ENCODE measurements at places on chromosomes 2 and 18.

DNA sequence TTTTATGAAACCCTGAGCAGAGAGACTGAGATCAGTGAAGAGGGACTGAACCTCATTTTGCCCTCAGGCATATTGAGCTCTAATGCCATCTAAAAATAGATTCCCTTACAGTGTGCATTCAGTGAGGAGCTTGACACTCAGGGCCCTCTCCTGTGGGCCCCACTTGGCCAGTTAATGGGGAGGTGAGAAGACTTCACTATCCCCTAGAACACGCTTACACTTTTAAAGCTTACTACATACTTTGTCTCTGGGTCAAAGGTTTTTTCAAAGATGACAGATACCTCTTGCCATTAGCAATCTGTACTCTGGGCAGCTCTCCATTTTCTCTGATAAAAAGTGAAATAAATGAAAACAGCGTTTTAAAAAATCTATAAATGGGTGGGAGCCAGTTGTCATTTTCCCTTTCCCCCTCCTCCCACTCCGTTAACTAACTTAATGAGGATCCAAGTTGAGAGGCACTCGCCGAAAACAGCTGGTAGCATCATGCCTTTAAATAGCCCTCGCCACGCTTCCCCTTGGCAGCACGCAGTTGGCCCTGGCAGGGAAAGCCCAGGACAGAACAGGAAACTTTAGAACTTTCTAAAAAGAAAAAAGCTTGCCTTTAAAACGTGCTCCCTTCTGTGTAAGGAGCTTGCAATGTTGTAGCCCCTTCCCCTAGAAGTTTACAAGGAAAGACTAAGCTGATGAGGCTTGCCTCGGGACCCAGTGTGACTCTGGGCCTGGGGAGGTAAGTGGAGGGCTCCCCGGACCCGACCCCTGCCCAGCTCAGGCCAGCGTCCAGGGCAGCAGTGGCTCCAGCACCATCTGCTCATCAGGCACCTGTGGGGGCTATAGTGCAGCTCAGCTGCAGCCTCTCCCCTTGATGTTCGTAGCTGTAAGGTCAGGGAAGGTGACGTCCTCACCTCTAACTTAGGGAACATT lies 58.8 kb upstream of the FOSL2 start:
- no peak for DNase-seq

DNA sequence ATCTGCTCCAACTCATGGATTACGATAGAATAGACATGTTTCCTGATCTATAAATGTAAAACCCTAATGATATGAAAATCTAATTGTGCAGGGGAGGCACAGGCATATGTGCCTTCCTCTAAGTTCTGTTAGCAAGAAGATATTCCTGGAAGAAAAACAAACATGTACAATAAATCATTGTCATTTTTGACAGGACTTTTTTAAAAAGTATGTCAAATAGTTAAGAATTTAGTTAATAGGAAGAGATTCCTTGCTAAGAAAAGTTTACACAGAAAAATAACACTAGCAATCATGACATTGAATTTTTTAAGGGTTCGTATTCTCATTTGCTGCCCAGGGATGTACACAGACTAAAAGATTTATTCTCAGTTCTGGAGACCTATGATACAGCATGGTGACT lies 15.3 kb upstream of the CREB1 start:
- no peak for DNase-seq

DNA sequence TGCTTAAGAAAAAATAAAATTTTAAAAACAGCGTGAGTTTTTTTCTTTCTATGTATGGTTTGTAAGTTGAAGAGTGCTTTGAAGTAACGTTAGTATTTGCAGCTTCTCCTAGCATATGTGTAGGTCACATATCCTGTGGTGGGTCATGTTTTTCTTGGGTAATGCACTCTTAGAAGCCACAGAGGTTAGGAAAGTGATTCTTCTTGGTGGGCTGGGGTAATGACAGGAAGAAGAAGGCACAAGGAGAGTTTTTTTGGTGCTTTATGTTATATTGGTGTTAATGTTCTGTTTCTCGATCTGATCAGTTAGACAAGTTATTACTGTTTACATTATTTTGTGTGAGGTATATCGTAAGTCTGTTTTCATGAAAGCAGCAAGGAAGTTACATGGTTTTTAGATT lies 109.0 kb downstream of the ICA1L start:
- DNase-seq = no peak

DNA sequence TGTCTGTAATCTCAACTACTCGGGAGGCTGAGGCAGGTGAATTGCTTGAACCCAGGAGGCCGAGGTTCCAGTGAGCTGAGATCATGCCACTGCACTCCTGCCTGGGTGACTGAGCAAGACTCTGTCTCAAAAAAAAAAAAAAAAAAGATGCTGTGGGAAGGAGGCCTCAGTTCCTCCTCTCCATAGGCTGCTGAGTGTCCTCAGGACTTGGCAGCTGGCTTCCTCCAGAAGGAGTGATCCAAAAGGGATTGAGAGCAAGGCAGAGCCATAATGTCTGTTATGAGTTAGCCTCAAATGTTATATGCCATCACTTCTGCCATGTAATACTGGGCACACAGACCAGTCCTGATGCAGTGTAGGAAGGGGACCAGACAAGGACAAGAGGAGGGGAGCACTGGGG lies 6.6 kb upstream of the NPC1 start:
- no peak for DNase-seq

GRCh38 chr2:237055386-237056100 lies 30.1 kb upstream of the COPS8 start:
- DNase-seq = no peak

DNA sequence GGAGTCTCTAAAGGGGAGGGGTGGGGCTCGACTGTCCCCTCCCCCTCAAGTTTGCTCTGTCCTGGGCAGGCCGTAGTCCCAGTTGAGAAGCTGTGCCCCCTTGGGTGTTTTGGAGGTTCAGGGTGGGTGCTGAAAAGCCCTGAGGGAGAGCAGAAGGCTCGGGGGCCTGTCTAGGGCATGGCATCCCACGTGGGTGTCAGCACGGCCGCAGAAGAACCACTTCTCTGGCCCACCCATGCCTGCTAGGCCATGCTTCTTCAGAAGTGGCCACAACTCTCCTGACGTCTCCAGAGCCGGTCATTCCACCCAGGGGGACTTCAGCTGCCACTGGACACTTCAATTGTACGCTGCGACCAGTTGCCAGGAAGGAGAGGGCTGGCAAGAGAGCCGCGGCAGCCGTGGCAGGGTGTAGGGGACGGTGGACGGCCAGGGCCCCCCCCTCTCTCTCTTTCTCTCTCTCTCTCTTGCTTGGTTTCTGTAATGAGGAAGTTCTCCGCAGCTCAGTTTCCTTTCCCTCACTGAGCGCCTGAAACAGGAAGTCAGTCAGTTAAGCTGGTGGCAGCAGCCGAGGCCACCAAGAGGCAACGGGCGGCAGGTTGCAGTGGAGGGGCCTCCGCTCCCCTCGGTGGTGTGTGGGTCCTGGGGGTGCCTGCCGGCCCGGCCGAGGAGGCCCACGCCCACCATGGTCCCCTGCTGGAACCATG lies at the start of gene INPP5D:
Gene INPP5D (plus strand): TSS at position 546 of the 704 bp plus-strand sequence. CDS start 137 bp downstream, at position 683.
- DNase-seq = peak; percentile 50

GRCh38 chr2:54586062-54586461 lies 129.9 kb downstream of the SPTBN1 start:
- DNase-seq = no peak

- no peak for DNase-seq
Measured at GRCh38 chr2:156909983-156910382, 347.5 kb upstream of the GALNT5 start.

All from stimulated activated CD4-positive, alpha-beta T cell treated with anti-CD3 and anti-CD28 coated beads, Interleukin-1b, Interleukin-23, amount 100 ng/mL, for 24 hours (primary cell).